GM23338 (cell line): ENCODE measurements at places on chromosomes 5 and 9. TPM values are rescaled to one million over a fixed set of nuclear protein-coding genes. Genes with fewer than 3 reads are reported as not detected.

DNA sequence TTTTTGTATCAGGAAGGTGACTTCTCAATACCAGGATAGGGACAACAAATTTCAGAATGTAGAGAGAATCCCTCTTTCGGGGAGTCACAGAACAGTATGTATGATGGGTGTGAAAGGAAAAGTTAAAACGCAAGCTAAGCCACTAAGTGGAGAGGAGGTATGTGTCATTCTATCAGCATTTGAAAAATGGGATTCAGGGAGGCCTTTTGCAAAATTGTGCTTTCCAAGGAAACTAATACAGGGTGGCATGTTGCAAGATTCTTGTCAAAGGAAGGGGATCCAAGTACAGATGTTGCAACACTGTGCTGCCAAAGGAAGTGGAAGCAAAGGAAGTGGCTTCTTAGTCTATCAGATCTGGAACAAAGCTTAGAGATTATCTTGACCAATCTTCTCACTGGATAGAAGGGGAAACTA is 12.6 kb upstream of the TNIP1 start:
- DNase-seq: no peak

DNA sequence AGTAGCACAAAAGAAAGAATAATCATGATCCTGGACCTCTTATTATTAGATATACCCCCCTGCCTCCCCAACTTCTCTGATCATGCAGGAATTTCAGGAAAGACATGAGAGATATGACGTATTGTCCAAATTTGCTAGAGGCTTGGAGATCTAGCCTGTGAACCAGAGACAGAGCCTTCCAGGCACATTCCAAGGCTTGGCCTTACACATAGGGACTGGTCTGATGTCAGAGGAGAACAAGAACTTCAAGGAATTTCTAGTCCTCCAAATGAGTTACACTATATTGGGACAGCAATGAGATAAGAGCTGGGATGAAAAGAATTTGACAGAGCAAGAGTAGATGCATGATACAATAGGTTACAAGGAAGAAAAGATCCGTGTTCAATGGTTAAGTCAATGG is 67.0 kb downstream of the MCTP1 start:
- no peak for DNase-seq

DNA sequence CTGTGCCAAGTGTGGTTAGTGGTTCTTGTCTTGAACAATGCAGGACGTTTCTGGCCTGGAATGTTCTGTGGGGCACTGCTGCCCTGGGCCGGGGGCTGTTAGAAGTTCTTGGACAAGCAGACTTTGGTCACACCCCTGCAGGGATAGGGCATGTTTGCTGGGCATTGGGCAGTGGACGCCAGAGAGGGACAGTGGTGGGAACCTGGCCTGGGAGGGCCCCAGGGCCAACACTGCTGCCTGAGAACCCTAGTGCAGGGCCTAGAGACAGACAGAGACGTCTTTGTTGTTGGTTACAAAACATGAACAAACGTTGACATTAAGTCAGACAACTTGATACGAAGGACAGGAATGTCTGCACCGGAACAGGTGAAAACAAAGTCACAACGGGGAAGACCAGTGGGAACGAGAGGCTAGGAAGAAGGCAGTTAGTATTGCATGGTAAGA is 57.0 kb downstream of the WNK2 start:
- DNase-seq: no peak

EPB41L4B gene
- total RNA-seq: 32.2 and 34.4 TPM in 2 replicates

DNA sequence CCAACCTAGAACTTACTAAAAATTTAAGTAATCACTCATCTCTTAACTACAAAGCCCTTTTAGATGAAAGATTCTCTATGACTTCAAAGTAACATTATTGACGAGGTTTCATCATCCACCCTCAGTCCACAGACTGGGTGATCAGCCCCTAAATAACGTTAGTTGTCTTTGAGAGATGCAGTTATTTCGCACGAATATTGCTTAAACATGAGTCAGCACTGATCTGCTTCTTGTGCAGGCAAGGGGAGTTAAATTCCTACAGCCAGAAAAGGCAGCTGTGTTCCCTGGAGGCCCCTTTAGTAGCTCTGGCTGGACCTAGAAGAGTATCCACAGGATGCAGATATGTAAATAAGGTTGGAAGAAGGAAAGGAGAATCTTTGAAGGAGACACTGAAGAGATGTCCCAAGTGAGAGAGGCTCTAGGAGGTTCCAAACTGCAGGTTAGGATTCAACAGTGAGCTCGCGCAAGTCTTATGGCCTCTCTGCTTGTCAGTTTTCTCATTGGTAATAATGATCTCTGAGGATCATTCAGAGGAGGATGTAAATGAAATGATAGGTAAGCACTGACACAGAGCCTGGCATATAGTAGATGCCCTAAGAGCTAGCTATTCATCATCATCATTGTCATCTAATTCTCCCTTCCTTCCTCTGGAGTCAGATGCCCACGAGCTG is 122.2 kb upstream of the MAN2A1 start:
- DNase-seq: no peak

TAS2R1 gene
- total RNA-seq: 0.31 TPM in 1 of 2 replicates, not detected in the other

- DNase-seq: no peak
Observed at GRCh38 chr5:148090146-148090772, 26.5 kb downstream of the SPINK5 start.

DNA sequence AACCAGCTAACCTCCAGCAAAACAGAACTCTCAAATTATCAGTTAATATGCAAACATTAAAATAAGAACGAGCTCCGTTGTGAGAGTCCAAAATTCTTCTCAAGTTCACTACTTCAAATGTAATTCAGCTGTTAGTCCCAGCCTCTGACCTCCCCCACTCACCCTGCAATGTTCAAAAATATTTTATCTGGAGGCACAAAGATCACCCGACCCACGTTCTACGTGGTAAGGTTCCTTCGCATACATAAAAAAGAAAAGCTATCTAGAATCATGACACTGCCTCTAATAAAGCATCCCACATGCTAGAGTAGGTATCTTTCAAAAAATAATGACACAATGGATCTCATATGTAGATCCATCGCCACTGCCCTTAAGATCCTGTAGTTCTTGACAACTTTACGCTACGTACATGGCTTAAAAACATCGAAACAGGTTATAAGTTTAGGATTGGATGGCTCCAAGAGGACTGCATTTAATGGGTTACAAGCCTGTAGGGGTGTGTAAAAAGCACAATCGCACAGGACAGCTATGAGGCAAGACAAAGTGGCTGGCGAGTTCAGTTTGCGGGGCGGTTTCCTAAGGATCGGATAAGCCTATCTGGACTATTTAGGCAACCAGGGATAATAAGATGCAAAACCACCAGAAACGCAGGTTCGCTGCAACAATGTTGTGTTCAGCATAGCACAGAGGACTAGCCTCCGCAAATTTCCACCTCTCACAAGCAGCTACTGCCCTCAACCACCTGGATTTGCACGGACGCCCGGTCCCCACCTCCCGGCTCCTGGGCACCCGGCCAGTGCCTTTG is 969 bp downstream of the CLK4 start:
- DNase-seq: peak; percentile 24

GRCh38 chr5:96788112-96788749 is 19.5 kb downstream of the ERAP1 start:
- DNase-seq: no peak

GRCh38 chr9:136239135-136239982 is 6.3 kb downstream of the QSOX2 start:
- no peak for DNase-seq

SGCD gene
- total RNA-seq: 0.03 TPM in 1 of 2 replicates, not detected in the other

DNA sequence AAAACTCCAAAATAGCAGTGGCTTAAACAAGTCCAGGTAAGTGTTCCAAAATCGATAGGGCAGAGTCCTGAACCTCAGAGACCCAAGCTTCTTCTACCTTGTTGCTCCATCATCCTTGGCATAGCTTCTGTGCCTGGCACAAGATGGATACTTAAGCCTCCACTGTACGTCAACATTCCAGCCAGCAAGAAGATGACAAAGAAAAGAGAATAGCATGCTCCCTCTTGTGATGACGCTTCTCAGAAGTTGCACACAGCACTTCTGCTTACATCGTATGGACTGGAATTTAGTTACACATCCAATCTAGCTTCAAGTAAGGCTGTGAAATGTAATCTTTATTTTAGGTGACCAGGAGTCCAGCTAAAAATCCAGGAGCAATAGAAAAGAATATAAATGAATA is 227.4 kb downstream of the ESM1 start:
- DNase-seq: no peak

- no peak for DNase-seq
Observed at GRCh38 chr9:120734607-120735410, 20.5 kb upstream of the MEGF9 start.

- no peak for DNase-seq
Observed at GRCh38 chr9:126236273-126236672, 90.4 kb upstream of the MVB12B start.

ENC1 gene
- total RNA-seq: 16.3 and 27.9 TPM in 2 replicates

PCDHA7 gene
- 6.9 and 8.7 TPM in 2 replicates for total RNA-seq

ARHGEF37 gene
- total RNA-seq: 0.12 and 0.14 TPM in 2 replicates

DNA sequence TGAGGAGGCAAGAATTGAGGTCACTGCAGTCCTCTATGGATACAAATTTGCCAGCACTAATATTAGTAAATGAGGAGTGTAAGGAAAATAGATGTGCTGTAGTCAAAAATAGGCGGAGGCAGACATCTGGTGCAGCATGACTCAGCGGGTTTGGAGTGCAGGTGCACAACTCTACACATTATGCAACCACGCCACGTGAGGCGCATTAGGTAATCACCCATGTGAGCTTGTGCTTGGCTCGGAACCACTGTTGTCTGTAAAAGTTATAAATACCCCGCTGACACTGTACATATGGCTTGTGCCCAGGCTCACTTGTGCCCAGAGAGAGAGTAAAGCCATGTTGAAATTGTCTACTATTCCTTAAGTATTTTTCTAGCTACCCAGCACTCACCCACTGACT is 623.5 kb upstream of the NUDT12 start:
- DNase-seq: peak; percentile 57

DNA sequence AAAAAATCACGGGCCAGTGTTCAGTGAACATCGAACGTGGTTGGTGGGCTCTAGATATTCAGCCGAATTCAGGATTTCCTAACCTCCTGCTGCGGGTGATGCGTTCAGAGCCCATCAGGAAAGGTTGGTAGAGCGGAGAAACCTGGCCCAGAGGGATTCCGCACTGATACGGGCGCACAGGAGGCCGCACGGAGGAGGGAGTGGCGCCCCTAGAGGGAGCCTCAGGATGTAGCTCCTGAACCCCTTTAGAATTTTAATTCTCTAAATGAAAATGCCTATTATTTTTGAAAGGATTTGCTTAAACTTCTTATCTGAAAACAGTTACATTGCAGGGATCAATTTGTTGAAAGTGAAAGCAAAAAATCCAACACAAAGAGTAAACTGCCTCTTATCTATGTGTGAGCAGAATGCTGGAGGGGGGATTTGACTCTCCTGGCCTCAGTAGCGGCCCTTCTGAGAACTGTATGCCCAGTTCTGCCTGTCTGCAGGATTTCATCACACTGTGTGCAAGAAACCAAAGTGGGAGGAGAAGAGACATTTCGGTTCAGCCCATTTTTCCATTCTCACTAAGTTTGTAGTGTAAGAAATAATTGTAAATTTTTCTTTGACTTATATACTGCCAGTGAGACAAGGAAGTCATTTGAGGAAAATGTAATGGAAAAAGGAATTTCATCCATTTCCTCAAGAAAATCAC is 75.9 kb downstream of the TENT4A start:
- no peak for DNase-seq

TAL2 gene
- not detected in 2 replicates for total RNA-seq

DNA sequence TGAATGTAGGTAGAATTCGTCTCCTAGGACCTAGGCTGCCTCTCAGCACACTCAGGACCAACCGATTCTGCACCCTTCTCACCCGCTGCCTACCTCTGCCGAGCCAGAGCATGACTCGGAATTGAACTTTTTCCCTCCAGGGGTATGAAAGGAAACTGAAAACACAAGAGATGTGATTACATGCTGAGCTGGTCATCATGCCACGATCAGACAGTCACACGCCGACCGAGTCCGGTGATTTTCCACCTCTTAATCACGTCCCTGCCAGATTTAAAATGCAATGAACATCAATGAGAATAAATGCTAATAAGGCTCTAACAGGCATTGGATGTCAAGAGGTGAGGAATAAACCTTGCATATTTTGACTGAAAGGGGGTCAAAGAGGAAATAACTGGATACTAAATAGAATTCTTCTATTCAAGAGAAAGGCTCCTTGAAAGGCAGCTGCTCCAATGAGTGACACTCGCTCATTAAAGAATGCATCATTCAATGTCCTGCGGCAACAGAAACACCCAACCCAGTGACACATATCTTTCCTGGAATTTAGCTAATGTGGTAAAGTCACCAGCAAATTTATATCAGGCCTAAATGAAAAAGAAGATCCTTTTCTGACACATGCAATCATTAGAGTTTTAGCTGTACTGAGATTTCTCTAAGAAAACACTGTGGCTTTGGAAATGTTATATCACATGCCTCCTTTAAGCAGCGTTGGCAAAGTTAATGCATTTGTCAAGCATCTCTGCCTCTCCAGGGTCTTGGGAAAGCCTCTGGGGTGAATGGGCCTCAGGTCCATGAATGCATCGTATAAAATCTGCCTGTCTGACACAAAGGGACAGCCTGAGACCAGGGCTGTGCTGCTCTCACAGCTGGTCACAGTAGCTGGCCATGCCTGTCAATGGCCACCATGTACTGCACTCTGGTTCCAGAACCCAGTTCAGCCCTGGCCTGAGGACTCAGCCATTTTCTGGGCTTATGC is 128.7 kb downstream of the SPOCK1 start:
- no peak for DNase-seq

GRCh38 chr9:78029551-78030295 is 1.9 kb downstream of the GNAQ start:
- no peak for DNase-seq

DNA sequence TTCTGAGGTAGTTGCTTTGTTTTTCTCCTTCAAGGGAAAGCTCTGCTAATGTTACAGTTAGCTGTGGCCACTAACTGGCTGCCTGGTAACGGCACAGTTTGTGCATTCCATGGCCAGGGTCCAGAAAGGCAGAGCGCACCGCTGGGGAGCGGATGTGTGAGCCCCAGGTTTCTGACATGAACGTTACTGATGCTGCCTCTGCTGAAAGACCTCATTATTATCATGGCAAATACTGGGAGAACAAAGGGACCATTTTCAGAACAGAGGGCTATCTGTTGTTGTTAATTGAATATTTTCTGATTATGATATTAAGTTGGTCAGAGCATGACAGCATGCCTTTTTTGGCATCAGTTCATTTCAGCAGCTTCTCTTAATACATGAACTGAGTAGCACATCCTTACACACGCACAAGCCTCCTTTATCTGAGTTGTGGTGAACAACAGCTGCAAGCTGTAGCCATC is 134.1 kb downstream of the NUDT12 start:
- no peak for DNase-seq

DNAJC21 gene
- total RNA-seq: 35.7 and 40.8 TPM in 2 replicates

SLC1A3 gene
- total RNA-seq: 27.2 and 29.0 TPM in 2 replicates

ZNF608 gene
- total RNA-seq: 39.7 and 42.4 TPM in 2 replicates
